ENCODE measurements at places on chromosomes 2 and 18.
A peak's percentile ranks its signal among the peaks of the same experiment; 100 is the strongest.

- DNase-seq = peak; percentile 23
Observed at GRCh38 chr18:36672437-36673344, 156.1 kb downstream of the TPGS2 start.

- DNase-seq = no peak
Observed at GRCh38 chr2:98043101-98043500, 43.9 kb upstream of the VWA3B start.

DNA sequence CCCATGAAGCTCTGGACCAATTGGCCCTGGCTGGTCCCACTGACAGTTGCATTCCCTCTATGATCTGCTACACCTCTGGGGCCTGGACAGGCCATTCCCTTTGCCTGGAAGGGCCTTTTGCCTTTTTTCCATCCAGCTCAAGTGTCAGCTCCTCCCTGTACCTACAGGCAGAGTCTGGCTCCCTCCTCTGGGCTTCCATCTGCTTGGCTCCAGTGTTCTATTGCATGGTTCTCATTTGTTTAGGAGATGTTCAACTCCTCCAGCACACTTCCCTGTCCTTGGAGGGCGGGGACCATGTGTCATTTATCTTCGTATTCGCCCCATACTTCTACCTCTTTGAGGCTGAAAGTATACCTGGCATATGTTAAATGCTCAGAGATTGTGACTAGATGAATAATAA lies 61.1 kb downstream of the PRKCE start:
- no peak for DNase-seq

DNA sequence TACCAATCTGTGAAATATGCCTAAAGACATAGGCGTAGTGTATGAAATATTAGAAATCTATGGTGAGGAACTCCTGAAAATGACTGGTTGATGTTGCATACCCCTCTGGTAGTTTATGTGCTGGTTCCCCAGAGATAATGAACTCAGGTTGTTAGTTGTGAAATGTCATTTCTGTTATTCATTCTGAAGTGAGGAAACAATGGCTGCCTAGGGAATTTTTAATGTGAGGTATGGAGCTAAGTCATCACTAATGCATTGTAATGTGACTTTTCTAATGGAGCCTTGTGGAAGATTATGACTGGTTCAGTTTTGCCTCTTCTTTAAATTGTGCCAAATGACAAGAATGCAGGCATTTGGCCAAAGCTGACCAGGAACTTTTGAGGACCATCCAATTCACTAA lies 61.6 kb upstream of the RAB27B start:
- no peak for DNase-seq

DNA sequence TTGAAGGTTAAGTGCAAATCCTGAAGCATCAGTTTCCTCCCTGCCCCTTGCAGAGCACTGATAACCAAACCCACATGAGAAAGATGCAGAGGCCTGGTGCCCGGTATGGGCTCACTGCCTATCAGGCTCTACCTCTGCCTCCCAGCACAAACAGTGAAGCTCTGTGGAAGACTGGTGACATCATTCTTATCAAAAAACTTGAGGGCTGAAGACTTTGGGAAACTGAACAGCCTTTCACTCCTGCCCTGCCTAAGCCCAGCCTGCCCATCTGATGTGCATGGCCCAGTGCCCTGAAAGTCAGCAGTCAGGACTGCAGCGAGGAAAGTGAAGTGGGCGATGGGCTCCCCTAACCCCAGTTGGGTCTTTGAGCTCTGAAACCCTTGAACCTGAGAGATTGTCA lies 174.8 kb upstream of the ARL4C start:
- no peak for DNase-seq

DNA sequence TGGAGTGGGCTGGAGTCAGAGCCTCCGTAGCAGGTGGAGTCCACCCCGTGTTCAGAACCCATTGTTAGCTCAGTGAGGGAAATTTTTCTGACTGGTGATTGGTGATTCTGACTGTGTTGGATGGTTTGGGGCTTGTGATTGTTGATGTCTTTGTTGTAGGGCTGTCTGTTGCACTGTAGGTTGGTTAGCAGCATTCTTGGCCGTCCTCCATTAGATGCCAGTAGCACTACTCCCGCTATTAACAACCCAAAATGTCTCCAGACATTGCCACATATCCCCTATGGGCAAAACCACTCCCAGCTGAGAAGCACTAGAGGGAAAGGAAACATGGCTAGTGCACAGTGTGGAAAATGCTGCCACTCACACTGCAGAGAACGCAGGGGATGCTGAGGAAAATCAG lies 51.7 kb downstream of the ARMC9 start:
- DNase-seq = no peak

GRCh38 chr18:3715231-3716080 lies 265.5 kb downstream of the TGIF1 start:
- DNase-seq = no peak

- no peak for DNase-seq
Observed at GRCh38 chr2:222523783-222524544, 99.6 kb downstream of the SGPP2 start.

- DNase-seq = no peak
Observed at GRCh38 chr2:6881046-6881445, 3.5 kb downstream of the RSAD2 start.

DNA sequence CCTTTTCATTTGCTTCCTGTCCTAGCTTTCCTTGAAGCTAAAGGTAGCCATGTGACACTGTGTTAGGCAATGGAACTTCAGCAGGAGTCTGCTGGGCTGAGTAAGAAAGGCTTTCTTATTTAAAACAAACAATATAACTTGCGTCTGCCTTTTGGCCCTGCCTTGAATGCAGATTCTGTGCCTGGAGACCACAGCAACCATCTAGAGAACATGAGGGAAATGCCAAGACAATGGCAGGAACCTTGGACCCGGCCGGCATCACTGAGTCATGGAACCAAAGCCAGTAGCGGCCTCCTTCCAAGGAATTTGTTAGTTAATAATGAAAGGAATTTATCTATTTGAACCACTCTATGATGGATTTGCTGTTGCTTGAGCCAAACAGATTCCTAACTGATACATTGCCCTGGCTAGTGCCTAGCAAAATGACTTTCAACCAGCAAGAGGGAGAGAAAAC lies 207.5 kb upstream of the EPHA4 start:
- DNase-seq = peak; percentile 75

All from fibroblast of skin of right biceps (primary cell).